Activated gamma-delta T cell treated with Interleukin-2 at 50 U/mL for 16 hours (primary cell): ENCODE measurements at places on chromosomes 1 and 21.

GRCh38 chr1:21734526-21734925 lies 48.4 kb downstream of the USP48 start:
- no peak for DNase-seq

GRCh38 chr1:85172684-85173337 lies 28.0 kb downstream of the SYDE2 start:
- no peak for DNase-seq

GRCh38 chr1:21669258-21670058 lies at the start of gene RAP1GAP:
RAP1GAP (minus strand) TSS chr1:21669357; CDS start chr1:21620032, 49,325 bp downstream.
- no peak for DNase-seq

- DNase-seq, result no peak
These were observed 100.1 kb upstream of the PLXNA2 start for GRCh38 chr1:208344202-208344857.

- no peak for DNase-seq
These were observed 29.3 kb downstream of the SGIP1 start for GRCh38 chr1:66563094-66563800.

GRCh38 chr21:15775981-15776380 lies 46.2 kb downstream of the USP25 start:
- no peak for DNase-seq

DNA sequence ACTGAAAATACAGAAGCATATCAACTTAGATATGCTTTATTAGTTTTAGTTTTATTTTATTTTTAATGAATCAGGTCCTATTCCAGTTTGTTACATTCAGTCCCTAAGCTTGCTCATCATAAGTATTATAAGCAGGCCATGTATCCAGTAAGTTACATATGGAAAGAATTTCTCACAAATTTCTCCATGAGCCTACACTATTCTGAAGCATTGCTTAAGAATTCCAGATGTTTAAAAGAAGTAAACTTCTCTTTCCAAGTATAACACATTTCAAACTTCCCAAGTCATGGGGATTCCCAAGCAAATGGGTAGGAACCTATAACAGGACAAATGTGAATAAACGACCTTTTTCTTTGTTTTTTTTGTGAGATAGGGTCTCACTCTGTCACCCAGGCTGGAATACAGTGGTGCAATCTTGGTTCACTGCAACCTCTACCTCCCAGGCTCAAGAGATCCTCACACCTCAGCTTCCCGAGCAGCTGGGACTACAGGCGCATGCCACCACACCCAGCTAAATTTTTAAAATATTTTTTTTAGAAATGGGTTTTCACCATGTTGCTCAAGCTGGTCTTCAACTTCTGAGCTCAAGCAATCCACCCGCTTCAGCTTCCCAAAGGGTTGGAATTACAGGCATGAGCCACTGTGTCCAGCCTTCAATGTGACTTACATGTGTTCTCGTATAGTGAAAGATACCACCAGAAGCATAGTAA lies 39.0 kb downstream of the ST7L start:
- no peak for DNase-seq

GRCh38 chr1:22347854-22348760 lies 103.5 kb upstream of the ZBTB40 start:
- no peak for DNase-seq

- DNase-seq, result no peak
These were observed 16.4 kb downstream of the ZBTB21 start for GRCh38 chr21:41993744-41994143.
